Activated T-helper 1 cell treated with anti-CD3 and anti-CD28 coated beads, Interleukin-2, amount 50 U/mL, for 16 hours (primary cell): ENCODE measurements at places on chromosomes 7 and 10.

DNA sequence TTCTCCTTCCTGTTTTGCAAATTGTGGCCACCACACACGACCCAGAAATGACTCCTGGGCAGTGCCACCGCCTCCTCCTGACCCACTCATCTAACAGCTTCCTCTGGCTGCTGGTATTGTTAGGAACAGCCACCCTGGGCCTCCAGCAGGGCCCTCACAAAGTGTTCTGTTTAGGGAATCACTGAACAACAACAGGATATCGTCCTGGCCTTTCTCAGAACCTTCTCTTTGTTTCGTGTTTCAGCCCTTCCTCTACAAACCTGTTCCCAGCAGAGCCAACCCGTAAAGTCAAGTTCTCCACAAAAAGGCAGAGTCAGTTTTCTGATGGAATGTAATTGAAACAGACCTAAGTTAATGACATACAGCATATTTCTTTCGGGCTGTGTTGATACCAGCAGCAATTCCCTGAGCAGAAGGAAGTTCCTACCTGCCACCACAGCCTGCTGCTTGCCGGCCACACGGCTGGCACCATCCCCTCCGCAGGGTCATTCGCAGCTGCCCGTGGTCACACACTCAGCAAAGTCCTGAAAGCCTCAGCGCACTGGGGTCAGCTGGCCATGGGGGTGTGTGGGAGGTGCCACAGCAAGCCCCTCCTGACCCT lies 91.7 kb upstream of the PITRM1 start:
- DNase-seq: no peak

DNA sequence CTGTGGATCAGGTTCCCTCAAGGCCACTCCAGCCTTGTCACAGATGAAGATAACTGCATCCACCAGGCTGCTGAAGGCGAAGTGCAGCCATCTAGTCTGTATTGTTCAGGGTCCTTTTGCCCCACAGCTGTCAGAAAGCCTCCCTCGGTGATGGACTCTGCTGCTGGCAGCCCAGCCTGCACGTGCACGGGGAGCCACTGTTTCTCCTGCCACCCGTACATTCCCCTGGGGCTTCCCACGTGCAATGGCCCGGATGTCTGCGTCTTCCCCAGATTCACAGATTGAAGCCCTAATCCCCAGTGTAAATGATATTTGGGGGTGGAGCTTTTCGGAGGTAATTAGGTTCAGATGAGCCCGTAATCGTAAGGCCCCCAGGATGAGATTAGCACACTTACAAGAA lies 46.6 kb upstream of the VIPR2 start:
- no peak for DNase-seq

- DNase-seq: no peak
These were observed 391.5 kb upstream of the MGMT start for GRCh38 chr10:129075508-129075907.

DNA sequence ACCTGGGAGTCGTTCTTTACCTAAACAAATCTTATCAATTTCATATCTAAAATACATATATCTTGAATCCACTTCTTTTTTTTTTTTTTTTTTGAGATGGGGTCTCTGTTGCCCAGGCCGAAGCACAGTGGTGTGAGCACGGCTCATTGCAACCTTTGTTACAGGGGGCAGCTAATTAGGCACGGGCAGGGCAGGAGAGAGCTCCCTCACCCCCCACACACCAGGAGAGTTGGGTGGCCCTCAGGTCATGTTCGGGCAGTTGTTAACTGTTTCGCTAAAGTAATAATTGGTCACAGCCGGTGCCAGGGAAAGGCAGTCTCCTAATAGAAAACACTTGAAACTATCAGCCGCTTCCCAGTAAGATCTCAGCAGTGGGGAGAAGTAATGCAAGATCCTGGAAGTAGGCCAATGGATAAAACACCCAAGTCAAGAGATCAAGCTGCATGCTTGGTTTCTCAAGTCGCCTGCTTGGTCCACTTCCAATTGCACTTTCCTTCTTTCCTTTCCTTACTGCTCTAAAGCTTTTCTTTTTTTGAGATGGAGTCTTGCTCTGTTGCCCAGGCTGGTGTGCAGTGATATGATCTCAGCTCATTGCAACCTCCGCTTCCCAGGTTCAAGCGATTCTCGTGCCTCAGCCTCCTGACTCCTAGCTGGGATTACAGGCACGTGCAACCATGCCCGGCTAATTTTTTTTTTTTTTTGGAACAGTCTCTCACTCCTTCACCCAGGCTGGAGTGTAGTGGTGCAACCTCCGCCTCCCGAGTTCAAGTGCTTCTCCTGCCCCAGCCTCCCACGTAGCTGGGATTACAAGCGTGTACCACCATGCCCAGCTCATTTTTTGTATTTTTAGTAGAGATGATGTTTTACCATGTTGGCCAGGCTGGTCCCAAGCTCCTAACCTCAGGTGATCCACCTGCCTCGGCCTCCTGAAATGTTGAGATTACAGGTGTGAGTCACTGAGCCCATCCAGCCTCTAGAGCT lies 21.3 kb upstream of the EFCAB10 start:
- no peak for DNase-seq
